ENCODE measurements at places on chromosomes 16 and 17. TPM values are rescaled to one million over a fixed set of nuclear protein-coding genes. Genes with fewer than 3 reads are reported as not detected.

The DLX4 gene
- polyA plus RNA-seq: 1.7 TPM

The KRT12 gene
- polyA plus RNA-seq: 0.06 TPM

The NPW gene
- 2.3 TPM for polyA plus RNA-seq

DNA sequence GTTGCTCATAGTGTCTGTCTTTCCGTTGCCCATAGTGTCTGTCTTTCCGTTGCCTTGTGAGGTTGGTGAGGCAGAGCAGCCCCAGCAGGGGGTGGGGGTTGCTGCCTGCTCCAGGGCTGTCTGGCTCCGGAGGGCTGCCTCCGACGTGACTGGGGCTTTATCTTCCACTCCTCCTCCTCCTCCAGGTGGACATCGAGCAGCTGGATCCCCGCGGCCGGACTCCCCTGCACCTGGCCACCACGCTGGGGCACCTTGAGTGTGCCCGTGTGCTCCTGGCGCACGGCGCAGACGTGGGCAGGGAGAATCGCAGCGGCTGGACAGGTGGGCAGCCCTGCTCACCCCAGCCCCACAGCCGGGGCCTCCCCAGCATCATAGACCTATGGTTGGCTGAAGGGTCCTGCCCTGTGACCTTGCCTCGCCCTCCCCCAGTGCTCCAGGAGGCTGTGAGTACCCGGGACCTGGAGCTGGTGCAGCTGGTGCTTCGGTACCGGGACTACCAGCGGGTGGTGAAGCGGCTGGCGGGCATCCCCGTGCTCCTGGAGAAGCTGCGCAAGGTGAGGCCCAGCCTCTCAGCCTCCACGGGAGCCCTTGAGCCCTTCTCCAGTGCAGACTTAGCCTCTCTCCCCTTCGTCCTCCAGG is 14.7 kb downstream of the ANKRD13B start:
- no peak for DNase-seq

The MT1G gene
- polyA plus RNA-seq: not detected

GRCh38 chr16:64410306-64410705 is 711.6 kb downstream of the CDH11 start:
- no peak for DNase-seq

Data from right lung (tissue), 10 donors.